Prostate gland (tissue), 2 donors: ENCODE measurements at places on chromosomes 6 and 20.

- no peak for DNase-seq
These were observed 124.4 kb downstream of the TCP11 start for GRCh38 chr6:35016502-35017321.

DNA sequence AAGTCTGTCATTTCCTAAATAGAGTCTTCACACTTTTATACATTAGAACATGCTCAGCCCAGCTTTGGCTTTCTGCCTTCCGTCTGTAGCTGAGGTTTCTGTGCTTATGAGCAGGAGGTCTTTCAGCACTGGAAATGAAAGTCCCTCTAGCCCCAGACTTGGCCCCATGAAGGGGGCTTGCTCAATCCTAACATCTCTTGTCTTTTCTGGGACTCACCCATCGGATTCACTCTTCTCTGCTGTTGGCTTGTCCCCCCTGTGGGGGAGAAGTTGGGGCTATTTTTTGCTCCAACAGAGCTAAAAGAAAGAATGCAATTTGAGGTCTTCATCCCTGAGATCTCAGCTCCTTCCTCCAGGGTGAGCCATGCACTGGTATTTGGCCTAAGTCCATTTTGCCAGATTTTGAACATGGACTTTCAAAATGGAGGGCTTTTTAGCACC is 177.7 kb downstream of the MRPL14 start:
- no peak for DNase-seq

- DNase-seq = no peak
These were observed 227.5 kb downstream of the PRL start for GRCh38 chr6:22069306-22069800.

DNA sequence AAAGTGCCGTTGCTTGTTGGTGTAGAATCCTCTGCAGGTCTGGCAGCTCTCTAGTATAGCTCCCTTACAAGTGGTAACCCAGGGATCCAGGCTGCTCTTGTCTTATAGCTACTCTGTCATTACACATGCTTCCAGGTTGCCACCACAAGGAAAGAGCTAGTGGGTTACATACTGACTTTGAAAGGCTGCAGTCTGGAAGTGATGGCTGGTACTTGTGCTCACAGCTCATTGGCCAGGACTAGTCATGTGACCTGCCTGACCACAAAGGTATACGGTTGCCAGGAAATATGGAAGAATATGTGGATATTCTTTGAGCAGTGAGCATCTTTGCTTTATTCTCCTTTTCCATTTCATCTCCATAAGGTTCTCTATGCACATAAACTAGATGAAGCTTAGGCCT is 46.0 kb downstream of the RREB1 start:
- no peak for DNase-seq

DNA sequence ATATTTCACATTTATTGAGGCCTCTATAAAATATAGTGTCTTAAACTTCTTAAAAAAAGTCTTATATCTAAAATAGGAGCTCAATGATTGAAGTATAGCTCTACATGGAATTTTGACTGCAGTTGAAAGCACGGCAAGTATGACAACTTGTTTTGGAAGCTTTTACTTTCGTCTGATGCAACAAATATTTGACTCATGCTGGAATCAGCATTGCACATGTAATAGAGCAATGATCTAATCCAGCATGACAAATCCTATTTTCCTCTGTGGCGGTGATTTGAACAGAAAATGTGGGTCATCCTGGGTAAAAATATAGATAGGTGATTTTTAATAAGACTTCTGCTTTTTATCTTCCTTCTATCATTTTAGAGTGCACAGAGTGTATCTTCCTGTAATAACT is 111.6 kb downstream of the TINAG start:
- DNase-seq = no peak

DNA sequence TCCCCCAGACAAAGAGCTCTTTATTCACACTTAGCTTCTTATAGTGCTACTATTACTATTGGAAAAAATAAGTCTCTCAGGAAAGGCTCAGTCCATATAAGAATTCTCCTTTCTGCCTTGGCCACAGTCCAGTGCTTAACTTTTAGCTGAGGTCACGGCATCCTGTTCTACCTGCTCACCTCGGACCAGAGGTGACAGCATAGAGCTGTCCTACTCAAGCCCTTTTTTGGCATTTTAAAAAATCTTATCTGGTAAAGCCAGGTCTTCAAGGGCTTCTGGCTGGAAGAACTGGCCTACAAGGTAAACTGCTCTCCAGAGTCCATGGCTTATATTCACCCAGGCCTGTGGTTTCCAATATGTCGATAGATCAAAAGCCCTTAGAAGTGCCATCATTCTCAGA is 109.7 kb downstream of the RCAN2 start:
- no peak for DNase-seq

DNA sequence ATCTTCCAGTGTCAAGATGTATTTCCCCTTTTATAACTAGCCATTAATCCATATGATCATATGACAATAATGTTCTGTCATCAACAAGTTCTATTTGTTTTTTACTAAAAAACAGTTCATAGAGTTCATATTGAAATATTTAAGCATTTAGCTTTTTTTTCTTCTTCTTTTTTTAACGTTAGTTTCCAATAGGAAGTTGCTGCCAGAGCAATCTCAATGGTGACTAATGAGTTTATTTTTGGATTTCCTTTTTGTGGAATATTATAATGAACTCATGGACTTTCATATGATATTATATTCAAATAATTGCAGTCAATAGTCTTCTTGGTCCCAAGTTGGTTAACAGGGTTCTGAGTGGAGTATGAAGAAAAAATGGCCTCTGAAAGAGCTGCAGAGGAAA is 343.3 kb downstream of the BCKDHB start:
- DNase-seq = no peak

GRCh38 chr20:23753194-23753548 is 2.4 kb upstream of the CST1 start:
- no peak for DNase-seq

DNA sequence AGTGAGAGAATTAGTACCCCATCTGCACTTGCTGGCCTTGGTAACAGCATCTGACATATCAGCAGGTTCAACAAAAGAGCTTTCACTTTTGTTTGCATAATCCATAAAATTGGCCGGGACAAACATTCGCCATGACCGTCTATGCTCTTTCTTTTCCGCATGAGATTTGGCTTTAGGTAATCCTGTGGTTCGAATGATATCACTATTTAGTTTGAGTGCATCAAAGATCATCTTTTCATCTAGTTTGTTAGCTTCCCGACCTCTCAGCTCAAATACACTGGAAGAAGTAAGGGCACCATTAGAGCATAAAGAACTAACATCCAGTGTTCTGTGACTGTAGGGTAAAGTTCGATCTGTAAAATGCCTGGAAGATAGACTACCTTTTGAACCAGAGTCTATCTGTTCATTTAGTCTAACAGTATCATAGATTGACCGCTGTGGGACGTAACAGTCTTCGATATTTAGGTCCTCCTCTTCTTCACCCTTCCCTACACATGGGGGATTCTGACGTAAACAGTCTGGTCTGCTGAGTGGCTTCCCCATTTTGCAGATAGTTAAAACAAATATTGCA is 101.6 kb downstream of the DST start:
- no peak for DNase-seq

- no peak for DNase-seq
These were observed 187.0 kb downstream of the HDGFL1 start for GRCh38 chr6:22756365-22756764.

DNA sequence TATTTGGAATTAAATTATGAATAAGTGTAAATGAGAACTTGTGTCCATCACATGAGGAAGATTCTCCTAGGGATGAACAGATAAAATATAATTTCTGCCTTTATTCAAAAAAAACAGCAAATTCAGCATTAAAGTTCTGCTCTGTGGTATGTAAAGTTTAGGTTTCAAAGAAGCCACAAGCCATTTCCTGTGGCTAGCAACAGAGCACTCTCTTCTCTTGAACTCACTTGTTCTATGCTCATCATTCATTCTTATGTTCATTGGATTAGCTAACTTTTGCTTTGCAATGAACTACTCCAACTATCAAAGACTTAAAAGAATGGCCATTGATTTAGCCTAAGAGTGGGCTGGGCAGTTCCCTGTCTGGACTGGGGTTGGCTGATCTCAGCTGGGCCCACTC is 20.8 kb upstream of the SNRPB2 start:
- DNase-seq = no peak

DNA sequence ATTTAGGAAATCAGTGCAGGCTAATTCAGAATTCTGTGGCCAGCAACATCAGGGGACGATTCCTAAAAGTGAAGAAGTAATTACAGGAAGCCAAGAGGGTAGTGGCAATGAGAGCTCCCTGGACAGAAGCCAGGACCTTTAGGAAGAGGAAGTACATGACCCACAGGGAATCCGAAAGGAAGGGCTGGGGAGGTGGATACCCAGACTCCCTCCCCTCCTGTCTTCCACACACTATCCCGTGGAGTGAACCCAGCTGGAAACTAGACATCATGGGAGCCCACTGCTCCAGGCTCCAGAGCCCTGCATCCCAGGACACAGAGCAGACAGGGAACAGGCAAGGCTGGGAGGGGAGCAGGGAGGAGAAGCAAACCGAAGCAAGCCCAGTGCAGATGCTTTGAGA is 83.0 kb downstream of the SNX5 start:
- no peak for DNase-seq

GRCh38 chr20:57335392-57335791 is 5.8 kb downstream of the SPO11 start:
- DNase-seq = no peak

GRCh38 chr6:38057994-38058393 is 238.5 kb downstream of the ZFAND3 start:
- DNase-seq = no peak

- DNase-seq = no peak
These were observed 57.8 kb downstream of the KIZ start for GRCh38 chr20:21183722-21184121.

GRCh38 chr6:136600818-136601217 is 50.6 kb upstream of the MAP7 start:
- DNase-seq = no peak
